Epithelial cell of proximal tubule (primary cell): ENCODE measurements at places on chromosomes 6 and 20.

DNA sequence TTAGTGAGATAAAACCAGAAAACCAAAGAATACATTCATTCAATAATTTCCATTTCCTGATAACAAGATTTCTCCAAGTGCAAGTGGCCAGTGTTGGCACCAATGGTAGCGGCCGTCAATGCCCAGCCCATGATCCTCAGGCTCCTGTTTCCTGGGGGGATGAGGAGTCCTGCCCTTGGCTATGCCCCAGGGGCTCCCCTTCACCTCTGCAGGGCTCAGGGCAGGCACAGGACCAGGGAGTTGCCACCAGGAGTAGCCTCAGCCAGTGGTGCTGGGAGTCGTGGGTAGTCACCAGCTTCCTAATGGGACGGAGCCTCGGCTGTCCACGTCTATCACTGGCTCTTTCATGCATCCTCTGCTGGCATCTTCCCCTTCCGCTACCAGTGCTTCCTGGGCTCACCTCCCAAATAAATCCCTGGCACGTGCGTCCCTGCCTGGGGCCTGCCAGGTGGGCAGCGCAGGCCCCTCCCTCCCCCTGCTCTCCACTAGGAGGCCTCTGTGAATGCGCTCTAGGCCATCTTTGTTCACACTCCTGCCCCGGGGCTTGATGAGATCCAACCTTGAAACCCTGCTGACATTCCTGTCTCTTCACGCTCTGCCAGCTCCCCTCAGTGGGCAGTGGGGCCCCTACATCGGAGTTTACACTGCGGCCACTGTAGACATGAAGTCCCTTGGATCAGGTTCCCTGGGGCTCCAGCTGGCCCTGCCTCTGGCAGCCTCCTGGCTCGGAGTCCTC lies 215.7 kb downstream of the SYNDIG1 start:
- no peak for DNase-seq

DNA sequence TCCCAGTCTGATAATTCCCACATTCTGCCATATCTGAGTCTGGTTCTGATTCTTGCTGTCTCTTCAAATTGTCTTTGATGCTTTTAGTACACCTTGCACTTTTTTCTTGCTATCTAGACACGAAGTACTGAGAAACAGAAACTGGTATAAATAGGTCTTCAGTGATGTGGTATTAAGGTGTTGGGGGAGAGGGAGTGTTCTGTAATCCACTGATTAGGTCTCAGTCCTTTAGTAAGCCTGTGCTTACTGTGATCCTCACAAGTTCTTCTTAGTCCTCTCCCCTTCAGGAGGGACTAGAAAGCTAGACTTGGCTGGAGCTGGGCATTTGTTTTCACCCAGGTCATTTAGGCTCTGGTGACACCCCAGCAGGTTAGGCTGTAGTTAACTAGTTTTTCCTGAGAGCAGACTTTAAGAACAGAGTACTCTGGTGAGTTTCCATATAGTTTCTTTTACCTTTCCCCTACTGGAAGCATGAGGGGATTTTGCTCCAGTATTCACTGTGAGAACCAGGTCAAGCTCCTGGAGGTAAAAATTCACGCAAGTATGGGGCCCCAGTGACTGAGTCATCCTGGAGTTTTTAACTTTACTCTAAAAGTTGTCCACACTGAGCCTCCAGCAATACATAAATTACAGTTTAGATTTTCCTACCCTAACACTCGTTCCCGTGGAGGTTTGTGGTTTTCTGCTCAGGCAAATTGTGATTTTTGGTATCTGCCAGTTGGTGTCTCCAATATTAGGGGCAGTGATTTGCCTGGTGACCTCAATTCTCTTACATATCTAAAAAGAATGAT lies 154.6 kb downstream of the CDKAL1 start:
- peak; percentile 75 for DNase-seq

GRCh38 chr6:146602526-146602925 lies 3.8 kb downstream of the ADGB start:
- DNase-seq, result no peak

DNA sequence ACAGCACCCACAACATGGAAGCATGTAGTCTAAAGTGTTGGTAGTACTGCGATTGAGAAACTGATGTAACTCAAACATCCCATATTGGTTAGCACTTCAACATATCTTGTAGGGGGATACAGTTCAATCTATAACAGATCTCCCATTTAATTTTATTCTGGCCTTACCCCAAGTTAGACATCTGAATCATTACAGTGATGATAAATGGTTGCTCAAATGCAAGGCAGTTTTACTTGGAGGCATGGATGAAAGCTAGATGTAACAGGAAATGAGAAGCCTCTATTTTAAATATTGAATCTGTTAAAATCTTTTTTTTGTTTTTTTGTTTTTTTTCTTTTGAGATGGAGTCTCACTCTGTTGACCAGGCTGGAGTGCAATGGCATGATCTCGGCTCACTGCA lies 44.2 kb upstream of the FAM50B start:
- no peak for DNase-seq

DNA sequence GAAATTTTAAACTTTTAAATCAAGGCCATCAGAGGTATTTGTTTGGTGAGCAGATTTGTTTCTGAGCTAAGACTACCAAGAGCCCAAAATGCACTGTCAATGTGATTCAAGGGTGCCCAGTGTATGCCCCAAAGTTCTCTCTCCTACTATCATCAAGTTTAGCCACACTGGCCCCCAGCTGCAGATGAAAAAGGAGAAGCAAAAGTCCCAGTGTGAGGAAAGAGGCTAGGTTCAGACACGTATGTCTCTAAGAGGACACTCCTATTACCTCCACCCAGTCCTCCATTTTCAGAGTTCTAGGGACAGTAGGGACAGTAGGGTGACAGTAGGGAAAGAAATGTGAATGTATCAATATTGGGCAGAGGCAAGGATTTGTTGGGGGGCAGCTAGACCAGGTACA lies 230.8 kb downstream of the CD83 start:
- no peak for DNase-seq

DNA sequence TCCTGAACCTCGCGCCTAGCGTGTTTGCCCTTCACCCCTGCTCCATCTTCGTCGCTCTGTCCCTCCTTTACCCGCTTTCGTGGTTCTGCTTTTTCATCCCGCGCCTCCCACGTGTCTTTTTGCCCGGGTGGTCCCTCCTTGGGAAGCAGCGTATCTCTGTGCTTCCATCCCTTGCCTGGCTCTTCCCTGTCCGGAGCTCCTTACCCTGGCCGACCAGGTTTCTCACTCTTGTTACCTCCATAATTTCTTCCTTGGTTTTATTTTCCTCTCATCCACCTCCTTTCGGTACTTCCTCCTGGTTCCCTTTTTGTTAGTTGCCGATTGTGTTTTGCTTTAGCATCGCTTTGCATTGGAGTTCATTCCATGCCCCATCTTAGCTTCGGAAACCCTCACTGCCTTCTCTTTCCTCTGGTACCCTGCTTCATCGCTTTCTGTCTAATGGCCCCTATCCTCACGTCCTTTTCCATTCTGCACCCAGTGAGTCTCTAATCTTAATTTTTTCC lies 735 bp downstream of the FAM135A start:
- no peak for DNase-seq

GRCh38 chr6:45654673-45655072 lies 276.9 kb upstream of the SUPT3H start:
- DNase-seq, result no peak

DNA sequence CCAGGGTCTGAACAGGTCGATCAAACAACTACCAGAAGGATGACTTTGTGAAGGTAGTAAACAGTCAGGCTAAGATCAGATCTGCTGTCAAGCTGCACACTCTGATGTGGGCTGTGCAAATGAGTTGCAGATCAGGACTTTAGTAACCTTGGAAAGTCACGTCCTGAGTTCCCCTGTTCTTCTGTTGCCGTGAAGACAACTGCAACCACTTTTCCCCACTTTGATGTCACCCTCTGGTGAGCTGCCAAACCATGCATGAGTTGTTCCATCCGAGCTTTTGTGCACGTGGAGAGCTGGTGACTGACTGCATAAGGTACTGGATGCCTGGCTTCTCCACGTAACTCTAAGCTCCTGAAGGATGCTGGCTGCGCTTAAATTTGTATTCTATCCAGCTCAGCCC lies 111.0 kb downstream of the CD83 start:
- peak; percentile 67 for DNase-seq

GRCh38 chr20:20606050-20606449 lies 106.4 kb downstream of the RALGAPA2 start:
- DNase-seq, result no peak

GRCh38 chr6:110738899-110739365 lies 76.3 kb downstream of the CDK19 start:
- no peak for DNase-seq

DNA sequence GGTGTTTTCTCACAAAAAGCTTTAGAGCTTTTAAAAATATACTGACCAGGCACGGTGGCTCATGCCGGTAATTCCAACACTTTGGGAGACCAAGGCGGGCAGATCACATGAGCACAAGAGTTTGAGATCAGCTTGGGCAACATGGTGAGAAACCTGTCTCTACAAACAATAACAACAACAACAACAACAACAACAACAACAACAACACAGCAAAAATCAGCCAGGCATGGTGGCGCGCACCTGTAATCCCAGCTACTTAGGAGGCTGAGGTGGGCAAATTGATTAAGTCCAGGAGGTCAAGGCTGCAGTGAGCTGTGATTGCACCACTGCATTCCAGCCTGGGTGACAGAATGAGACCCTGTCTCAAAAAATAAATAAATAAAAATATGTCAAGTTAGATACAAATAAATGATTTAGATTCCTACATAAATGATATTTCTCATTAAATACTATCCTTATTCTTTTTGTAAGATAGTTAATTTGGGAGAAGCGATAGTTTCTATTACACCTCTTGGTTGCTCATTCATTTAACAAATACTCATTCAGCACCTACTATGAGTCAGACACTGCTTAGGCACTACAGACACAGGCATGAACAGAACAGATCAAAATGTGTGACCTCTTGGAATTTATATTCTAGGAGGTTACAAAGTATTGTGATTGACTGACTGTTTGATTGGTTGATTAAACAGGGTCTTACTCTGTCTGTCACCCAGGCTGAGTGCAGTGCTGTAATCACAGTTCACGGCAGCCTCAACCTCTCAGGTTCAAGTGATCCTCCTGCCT lies 83.5 kb upstream of the BEND3 start:
- no peak for DNase-seq

DNA sequence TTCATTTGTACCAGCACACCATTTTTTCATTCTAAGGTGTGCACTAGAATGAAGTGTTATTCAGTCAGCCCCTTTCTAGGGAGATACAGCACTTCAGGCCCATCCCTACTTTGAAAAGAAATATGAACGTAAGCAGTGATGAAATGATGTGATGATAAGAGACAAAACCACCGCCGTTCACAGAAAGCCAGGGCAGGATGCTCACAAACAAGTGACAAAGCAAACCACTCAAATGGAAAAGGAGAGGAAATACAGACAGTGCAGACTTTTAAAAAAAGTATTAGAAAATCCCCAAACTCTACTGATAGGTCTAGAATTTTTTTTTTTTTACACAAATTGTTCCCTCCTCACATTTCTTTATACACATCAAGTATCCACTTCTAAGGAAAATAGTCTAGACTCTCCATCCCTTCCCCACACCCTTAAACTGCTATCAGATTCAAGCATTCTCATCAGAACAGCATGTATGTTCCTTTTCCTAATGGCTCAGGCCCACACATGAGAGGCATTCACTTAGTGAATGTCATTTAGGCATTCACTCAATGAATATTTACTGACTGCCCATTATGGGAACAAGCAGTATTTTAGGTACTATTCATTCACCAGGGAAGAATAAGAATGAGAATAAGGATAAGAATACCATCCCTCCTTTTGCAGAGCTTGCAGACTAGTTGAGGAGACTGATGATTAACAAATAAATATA lies 243.5 kb downstream of the GMPR start:
- no peak for DNase-seq

GRCh38 chr6:115467726-115468125 lies 593.0 kb downstream of the FRK start:
- no peak for DNase-seq

GRCh38 chr6:52999456-52999855 lies 4.4 kb upstream of the GSTA4 start:
- DNase-seq, result no peak

GRCh38 chr20:48165401-48165685 lies 380.1 kb upstream of the SULF2 start:
- DNase-seq, result no peak

- DNase-seq, result no peak
Observed at GRCh38 chr6:148395583-148396101, 53.0 kb downstream of the SASH1 start.

GRCh38 chr20:63405102-63405730 lies 44.1 kb upstream of the CHRNA4 start:
- no peak for DNase-seq

DNA sequence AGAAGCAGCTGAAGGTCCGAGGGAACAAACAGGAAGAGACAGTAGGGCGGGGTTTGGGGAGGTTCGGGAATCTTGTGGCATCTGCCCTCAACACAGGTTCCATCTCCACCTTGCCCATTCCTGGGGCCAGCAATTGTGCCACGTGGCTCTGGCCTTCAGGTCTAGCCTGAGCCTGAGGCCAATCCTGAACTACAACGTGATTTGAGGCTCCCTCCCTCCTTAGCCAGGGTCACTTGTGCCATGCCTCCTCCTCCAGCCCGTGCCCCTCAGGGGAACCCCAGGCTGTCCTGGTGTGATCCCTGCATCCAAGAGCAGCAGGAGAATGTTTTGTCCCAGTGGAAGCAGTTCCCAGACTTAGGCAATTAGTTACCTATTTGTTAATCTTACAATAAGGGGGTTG lies 3.0 kb downstream of the CST9 start:
- no peak for DNase-seq

GRCh38 chr6:3305216-3305565 lies 46.4 kb downstream of the PSMG4 start:
- DNase-seq, result no peak

GRCh38 chr20:32577657-32578056 lies 7.5 kb downstream of the NOL4L start:
- DNase-seq, result no peak

- peak; percentile 30 for DNase-seq
Observed at GRCh38 chr20:43975096-43975768, 60.6 kb downstream of the TOX2 start.

- DNase-seq, result no peak
Observed at GRCh38 chr20:20251836-20252235, 116.1 kb upstream of the INSM1 start.

DNA sequence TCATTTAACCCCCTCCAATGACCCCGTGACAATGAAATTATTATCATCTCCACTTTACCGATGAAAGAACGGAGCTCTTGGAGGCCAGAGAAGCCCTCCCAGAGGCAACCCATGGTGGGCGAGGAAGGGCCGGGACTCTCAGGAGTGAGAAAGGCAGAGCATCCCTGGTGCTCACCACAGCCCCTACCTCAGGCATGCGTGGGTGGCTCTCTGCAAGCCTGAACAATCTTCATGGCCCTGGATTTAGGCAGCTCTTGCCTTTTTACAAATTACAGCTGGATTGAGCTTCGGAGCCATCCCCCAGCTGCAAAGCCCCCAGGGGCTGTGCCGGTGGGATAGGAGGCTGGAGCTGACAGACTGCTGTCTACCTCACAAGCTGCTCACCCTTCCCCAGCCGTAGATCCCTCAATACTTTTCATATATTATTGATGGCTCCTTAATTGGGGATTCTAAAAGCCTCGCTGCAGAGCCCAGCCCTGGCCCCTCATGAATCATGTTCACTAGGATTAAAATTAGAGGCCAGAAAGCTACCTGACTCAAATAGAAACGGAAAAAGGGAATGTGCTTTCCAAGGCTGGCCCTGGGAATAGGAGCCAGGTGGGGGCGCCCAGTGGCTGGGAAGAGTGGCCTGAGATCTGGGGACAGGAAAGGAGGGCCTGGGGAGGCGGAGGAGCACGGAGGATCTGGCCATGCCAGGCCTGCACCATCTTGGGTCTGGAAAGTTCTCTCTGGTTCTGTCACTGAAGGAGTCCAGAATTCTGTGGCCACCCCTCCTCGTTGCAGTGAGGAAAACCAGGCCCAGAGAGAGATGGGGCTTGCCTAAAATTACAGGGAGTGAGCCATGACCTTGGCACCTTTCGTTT lies 29.1 kb downstream of the CPNE5 start:
- DNase-seq, result no peak

GRCh38 chr6:46243754-46244153 lies 73.0 kb upstream of the ENPP5 start:
- no peak for DNase-seq
